ENCODE measurements at places on chromosomes 7 and 10.

DNA sequence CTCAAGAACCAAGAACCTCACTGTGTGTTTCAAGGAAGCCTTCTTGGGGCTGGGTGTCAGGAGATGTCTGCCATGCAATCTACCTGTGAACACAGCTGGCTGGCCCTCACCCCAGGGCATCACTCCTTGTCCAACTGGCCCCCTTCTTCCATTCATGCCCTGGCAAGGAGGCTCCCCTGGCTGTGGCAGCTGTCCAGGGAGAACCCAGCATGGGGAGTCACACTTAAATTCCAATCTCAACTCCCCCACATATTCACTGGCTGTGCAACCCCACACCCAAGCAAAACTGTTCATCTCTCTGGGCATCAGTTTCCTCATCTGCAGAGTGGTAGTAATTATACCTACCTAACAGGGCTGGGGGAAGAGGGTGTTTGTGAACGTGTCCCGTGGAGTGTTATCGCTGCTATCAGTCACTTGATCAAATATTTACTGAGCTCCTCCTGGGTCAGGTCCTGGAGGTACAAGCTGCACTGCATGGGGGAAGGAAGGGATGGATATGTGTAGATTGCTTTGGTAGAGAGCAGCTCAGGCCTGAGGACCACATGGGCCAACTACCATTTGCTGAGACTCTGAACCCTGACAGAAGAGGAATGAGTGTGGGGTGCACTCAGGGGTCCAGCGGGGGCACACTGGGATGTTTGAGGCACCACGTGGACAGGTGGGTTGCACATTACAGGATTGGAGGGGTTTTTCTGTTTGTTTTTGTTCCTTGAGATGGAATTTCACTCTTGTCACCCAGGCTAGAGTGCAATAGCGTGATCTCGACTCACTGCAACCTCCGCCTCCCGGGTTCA lies 2.1 kb upstream of the GPRIN2 start:
- no peak for DNase-seq

DNA sequence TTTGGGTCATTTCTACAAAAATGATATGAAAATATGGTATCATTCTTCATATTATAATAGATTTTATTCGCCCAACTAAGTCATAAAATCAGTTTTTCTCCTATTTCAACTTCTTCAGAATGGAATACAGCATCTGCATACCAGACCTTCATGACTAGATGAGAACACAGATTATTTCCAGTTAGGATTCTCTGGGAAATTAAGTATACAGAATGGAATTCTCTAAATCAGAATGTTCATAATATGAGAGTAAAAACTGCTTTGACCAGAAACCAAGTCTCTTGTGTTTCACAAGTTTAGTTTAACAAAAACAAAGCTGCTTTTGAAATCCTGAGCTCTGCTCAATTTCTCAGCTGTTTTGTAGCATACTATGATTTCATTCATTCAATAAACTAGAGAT lies 160.3 kb upstream of the SEMA3A start:
- DNase-seq: no peak

- no peak for DNase-seq
Measured at GRCh38 chr7:37351716-37352115, 96.9 kb downstream of the ELMO1 start.

- DNase-seq: no peak
Measured at GRCh38 chr10:130459011-130459410, 322.8 kb downstream of the GLRX3 start.

DNA sequence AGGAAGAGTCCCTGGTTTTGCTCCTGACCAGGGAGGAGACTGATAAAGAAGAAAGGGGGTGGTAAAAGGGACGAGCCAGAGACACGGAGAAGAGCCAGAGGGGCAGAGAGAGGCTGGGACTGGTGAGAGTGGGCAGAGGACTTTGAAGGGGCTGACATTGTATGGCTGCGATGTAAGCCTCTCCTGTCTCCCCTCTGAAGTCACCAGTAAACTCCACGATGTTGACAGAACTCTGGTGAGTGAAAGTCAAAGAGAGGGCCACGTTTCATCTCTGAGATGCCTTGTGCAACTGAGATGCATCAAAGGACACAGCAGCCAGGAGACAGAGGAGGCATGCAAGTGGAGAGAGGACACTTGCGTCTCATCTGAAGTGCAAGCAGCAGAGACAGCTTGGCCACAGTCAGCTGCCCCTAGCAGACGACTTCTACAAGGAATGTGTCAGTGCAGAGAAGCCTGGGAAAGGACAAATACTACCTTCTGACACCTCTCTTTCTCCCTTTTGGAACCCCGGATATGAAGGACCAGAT lies 54.3 kb downstream of the SMKR1 start:
- no peak for DNase-seq

DNA sequence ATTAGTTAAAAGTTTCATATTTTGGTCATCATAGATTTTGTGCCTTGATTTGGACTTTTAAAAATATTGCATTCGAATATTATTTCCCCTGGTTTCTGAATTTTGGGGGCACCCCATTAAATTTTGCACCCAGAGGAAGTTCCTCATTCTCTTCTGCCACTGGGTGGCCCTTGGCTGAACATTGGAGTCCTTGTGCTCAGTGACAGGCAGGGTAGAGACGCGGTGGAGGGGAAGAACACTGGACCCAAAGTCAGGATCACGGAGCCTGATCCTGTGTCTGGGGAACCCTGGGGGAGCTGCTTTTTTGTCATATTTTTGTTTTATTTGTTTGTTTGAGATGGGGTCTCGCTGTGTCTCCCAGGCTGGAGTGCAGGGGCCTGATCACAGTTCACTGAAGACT lies 74.7 kb downstream of the MKI67 start:
- no peak for DNase-seq
